ENCODE measurements at places on chromosomes 6 and 20. TPM values are rescaled to one million over a fixed set of nuclear protein-coding genes. Genes with fewer than 3 reads are reported as not detected.
A peak's percentile ranks its signal among the peaks of the same experiment; 100 is the strongest.

- DNase-seq: peak; percentile 66
Measured at GRCh38 chr6:44576132-44576631, 188.7 kb downstream of the CDC5L start.

TRIM38 gene
- total RNA-seq: 15.0 TPM

WFDC10B gene
- not detected for total RNA-seq

- DNase-seq: no peak
Measured at GRCh38 chr20:32539817-32540675, 45.1 kb downstream of the NOL4L start.

THBS2 gene
- 0.16 TPM for total RNA-seq

EYA2 gene
- not detected for total RNA-seq

SLC12A5 gene
- 0.74 TPM for total RNA-seq

TUBB2B gene
- 28.6 TPM for total RNA-seq

DNA sequence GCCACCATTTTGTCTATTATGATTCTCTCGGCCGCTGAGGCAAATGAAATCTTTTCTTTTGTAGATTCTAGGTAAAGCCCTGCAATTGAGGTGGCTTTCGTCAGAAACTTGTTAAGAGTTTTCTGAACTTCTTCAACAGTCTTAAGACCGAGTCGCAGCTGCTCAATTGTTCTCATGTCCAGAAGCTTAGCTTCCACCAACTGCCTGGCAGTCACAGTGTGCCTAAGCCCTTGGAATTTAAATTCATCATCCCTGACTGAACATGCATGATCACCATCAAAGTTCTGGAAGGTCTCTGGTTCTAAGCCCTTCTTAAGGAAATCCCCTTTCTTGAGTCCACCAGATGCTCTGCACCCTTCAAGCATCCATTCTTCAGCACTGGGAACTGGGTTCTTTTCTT lies 25.7 kb downstream of the DST start:
- no peak for DNase-seq

DNA sequence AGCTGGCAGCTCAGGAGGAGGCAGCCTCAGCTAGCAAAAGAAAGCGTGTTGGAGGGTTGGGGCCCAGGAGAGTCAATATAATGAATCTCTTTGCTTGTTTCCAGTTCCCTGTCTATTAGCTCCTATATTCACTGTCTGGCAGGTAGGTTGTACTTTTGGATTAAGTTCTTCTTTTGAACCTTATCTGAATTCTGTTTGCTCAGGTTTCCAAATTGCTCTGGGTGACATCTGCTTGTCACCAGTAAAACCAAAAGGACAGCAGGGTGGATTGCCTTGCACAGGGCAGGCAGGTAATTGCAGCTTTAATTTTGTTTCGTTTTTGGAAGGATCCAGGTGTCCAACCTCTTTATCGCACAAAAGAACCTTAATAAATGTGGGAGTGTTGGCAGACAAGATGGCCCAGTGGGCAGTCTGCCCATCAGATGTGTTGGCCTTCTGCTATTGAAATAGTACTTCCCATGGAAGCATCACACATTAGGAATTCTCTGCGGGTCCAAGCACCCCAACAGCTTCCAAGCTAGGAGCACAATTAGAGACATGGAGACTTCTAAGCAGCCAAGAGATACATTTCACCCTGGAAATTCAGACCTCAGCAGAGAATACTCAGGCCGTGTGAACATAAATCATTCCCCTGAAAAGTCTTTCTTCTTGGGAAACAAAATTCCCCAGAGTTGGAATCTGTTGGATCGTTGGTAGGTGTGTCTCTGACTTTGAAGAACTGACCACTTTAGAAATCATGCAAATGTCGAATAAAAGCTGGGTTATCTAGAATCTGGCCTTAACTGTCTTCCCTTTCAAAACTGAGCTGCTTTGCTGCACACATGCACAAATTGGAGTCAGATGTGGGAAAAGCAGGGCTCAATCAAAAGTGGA lies 286.9 kb upstream of the BMP2 start:
- no peak for DNase-seq

DNA sequence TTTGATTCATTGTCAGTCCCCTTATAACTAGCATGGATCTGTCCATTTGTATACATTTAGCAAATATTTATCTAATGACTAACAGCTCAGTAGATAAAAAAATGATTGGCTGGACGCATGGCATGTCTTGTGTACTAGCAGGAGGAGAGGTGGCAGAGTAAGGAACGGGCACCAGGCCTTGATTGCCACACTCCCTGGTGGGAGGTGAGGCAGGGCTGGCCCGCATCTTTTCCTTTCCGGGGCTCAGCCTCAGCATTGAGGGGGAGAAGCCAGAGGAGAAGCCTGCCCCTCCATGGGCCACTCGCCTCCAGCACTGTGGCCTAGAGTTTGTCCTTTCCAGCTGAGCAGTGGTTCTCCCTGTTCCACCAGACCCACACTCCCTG lies 84.9 kb upstream of the TMEM181 start:
- DNase-seq: no peak

- no peak for DNase-seq
Measured at GRCh38 chr20:56383334-56383733, 8.7 kb downstream of the AURKA start.

DNA sequence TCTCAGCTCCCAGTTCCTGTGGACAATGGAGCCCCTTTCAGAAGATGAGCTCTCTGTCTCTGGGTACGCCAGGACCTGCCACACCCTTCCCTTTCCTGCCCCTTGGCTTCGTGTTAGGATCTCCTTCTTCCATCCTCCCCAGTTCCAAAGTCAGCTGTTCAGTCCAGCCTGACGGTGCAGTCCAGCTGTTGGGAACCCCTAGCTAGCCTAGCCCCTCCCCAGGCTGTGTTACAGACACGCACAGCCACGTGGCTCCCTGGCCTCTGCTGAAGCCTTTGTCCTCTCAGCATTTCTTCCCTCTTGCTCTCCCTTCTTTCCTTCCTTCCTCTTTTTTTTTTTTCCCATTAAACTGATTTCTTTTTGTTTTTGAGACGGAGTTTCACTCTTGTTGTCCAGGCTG lies 12.4 kb upstream of the TFAP2C start:
- DNase-seq: peak; percentile 52

MEP1A gene
- not detected for total RNA-seq

DNA sequence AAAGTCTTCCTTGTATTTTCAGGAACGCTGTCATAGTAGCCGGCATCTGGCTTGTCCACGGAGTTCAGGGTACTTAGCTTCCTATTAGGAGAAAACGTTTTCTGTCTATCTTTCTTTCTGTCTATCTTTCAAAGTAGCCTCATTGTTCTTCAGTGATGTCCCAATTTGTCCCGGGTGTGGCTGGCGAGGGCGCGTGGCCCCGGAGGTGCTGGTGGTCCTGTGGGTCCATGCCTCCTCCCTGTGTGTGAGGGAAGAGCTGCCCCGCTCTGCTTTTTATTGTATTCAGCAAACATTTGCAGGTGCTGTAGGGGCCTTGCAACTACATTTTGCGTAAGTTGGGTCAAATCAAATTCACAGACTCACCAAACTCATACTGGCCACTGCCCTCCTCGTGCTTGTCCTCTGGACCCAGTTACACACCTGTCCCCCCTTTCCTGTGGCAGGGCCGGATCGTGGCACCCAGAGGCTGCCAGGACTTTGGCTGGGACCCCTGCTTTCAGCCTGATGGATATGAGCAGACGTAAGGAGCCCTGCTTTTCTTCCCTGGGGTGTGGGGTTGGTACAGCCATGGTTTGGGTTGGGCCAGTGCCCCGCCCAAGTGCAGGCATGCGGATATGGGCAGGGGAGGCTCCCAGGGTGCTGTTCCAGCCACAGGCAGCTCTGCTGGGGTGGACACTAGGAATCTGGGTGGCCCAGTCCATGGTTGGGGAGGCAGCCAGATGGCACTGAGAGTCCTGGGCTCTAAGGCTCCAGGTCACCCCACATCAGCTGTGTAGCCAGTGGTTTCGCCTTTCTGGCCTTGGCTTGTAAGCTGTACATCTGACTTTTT lies 12.3 kb downstream of the ITPA start:
- no peak for DNase-seq

DNA sequence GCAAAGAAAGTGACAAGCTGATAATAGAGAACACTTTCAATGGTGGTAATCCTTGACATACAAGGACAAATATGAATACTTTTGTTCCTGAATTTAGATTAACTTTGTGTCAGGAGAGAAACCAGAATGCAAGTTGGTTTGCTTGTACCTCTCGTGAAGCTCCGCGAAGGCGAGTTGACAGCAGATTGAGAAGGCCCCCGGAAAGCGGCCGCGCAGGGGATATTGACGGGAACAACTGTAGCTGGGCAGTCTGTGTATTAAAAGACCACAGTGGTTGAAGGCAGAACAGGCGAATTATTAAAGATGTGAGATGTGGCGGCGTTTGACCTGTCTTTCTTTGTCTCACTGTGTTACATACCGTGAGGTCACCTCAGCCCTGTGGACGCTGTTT lies 175.8 kb upstream of the RALGAPA2 start:
- DNase-seq: no peak

WFDC12 gene
- not detected for total RNA-seq

GUCA1A gene
- not detected for total RNA-seq

DNA sequence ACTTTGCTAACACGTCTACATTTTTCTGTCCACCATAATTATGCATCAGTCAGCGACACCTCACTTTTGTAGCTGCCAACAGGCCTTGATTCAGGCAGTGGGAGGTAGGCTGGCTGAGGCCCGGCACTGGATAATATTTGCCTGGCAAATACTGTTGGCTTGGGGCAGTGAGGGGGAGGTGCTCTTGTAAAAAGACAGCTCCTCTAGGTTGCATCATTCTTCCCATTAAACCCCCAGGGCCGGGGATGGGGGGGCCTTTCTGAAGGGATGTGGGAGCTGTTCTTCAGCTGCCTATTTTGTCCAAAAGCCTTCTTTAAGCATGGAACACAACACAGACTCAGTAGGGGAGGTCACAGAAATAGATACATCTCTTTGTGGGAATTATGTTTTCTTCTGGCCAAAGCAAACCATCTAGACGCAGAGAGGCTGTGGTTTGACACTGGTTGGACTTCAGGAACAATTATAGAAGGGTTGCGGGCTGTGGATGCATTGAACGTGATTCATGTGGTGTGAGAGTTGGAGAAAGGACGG lies 338.3 kb upstream of the NT5E start:
- no peak for DNase-seq

OPN5 gene
- total RNA-seq: not detected

- DNase-seq: no peak
Measured at GRCh38 chr6:109453594-109454495, 1.7 kb downstream of the MICAL1 start.

C20orf144 gene
- not detected for total RNA-seq

- DNase-seq: no peak
Measured at GRCh38 chr6:134466771-134467525, 149.0 kb upstream of the SGK1 start.

DNA sequence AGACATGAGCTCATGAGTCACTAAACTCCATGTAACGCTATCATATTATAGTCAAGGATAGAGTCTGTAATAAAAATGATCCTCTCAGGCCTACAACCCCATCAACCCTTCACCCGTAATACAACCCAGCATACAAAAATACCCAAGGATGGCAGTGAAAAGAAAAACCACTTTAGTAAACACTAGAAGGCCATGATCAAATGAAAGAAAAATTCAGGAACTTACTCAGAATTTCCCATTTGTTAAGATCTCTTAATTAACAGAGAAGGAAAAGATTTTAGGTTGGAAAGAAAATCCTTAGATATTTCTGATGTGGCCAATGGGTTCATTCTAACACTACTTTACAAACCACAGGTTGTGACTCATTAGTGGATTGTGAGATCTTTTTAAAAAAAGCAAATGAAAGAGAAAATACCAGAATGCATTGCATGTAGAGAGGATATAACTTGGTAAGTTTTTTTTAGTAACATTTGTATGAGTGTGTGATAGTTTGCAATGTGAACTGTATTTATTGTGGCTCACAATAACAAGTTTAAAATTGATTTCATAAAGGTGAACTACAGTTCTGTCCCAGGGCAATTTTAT lies 8.0 kb upstream of the UBE2J1 start:
- peak; percentile 45 for DNase-seq

DNA sequence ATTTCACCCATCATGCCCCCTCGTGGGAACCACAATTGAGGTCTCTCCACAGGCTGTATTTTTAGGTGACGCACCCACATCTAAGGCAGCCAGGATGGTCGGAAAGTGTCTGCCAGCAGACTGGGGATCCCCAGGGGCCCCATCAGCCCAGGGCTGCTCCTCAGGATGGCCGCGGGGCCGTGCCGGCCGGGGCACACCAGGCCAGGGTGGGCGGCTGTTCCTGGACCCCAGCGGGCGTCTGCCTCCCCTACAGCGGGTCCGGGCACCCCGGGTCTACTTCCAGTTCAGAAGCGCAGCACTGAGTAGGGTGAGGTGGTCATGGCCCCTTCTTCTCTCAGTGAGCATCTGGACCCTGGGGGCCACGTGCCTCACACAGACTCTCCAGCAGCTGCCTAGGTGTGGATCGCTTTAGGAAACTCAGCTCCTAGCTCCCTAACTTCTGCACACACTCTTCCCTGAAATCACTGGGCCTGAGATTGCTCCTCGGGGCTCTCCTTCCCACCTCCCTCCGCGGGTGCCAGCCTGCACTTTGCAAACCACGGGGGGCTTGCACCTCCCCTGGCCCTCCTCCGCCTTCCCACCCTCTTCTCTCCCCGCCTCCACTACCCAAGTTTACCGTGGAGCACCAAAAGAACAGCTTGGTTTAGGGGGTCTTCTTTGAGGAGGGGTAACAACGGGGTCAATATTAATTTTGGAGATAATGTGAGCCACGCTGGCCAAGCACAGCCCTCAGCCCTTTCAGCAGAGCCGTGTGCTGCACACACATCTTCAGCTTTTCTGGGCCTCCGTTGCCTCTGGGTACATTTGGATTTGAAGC lies 14.2 kb upstream of the FOXC1 start:
- no peak for DNase-seq

DNA sequence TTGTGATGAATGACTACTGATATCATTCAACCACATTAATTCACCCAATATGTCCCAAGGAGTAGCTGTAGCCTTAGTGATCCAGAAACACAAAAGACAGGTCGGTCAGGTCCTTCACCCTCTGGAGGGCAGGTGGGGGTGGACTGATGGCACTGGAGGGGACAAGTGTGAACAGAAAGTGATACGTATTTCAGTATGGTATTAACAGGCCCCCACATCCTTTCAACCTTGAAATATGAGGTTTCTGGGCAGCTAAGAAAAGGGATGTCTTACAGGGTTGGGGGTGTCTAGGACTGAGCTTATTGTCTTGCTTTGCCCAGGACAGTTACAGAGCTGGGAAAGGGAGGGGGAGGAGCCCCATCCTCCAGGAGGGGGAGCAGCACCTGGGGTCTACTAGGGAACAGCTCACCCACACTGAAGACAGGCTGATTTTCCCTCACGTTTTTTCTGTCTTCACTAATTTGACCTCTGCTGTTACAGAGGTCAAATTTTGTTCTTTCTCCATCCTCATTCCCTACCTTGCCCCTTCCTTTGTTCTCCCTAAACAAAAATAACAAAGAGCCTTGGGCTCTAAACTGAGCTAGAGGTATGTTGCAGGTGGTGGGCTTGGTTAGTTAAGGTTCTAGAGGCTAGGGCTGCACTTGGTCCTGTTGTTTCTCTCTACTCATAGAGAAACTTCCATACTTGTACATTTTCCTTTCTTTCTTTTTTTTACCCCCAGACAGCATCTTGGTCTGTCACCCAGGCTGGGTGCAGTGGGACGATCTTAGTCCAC lies 38.0 kb upstream of the EEF1A1 start:
- no peak for DNase-seq

LRRC73 gene
- total RNA-seq: 0.42 TPM

Data from SK-MEL-5 (cell line).